Progenitor cell of endocrine pancreas (in vitro differentiated cells): ENCODE measurements at places on chromosomes 4 and X.

GRCh38 chrX:142828129-142828528, 197.6 kb upstream of the SPANXN4 start:
- H3K4me3 ChIP-seq: no peak overlapping the region
- H3K4me1 ChIP-seq: no peaks in the 10 kb centered on the region
- no peak overlapping the region for H3K27ac ChIP-seq

DNA sequence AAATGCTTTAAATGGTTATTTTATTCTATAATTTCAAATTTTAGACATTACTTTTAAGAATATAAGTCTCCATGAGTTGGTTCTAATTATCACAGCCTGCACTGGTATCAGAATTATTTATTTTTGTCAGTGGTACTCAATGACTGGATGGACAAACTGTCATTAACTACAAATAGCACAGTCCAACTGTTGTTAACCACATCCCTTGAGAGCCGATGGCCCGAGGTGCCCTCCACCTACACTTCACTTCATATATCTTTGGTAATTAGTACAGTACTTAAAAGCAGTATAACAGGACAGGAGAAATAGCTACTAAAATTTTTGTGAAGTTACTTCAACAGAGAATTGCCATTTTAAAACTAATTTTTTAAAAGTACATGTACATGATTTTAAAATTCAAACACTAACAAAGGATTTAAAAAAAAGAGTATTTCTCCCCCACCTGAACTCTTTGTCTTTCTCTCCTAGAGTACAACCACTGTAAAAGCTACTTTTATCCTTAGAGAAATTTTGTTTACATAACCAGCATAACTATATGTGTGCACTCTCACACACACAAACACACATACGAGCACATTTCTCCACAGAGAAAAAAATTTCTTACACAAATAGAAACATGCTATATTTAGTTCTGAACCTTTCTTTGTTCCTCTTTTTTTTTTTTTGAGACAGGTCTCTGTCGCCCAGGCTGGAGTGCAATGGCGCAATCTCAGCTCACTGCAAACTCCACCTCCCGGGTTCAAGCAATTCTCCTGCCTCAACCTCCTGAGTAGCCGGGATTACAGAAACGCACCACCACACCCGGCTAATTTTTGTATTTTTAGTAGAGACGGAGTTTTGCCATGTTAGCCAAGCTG, 6.5 kb downstream of the TIFA start:
- no peaks in the 10 kb centered on the region for H3K27me3 ChIP-seq
- H3K36me3 ChIP-seq: peaks cover 21% of the 10 kb centered on the region
- H3K4me3 ChIP-seq: no peak overlapping the region
- DNase-seq: no peak
- H3K27ac ChIP-seq: no peak overlapping the region

GRCh38 chrX:35150642-35151239, 208.1 kb downstream of the FAM47B start:
- H3K36me3 ChIP-seq: no peaks in the 10 kb centered on the region
- no peak overlapping the region for H3K27ac ChIP-seq
- no peaks in the 10 kb centered on the region for H3K27me3 ChIP-seq
- DNase-seq: no peak
- no peaks in the 10 kb centered on the region for H3K4me1 ChIP-seq

DNA sequence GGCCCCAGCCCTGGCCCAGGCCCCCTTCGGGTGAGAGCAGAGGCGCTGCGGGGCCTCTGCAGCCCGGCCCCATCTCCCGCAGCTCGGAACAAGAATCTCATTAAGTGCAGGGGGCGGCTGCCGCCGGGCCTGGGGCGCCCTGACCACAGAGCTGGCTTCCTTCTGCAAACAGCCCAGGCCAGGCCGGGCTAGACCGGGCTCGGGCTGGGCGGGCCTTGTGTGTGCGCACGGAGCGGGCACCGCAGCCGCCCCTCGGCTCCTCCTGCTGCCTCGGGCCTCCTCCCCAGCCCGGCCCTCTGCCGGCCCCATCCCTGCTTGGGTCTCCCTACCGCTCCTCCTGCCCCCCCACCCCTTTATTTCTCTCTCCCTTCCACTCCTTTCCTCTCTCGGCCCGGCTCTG, 83.3 kb downstream of the EFNB1 start:
- H3K27ac ChIP-seq: no peak overlapping the region
- no peak for DNase-seq
- H3K36me3 ChIP-seq: no peaks in the 10 kb centered on the region
- H3K4me1 ChIP-seq: peaks cover 7% of the 10 kb centered on the region
- no peak overlapping the region for H3K4me3 ChIP-seq

GRCh38 chr4:53688186-53688790, 97.0 kb upstream of the LNX1 start:
- peaks cover 3% of the 10 kb centered on the region for H3K4me1 ChIP-seq
- no peak overlapping the region for H3K27ac ChIP-seq
- H3K4me3 ChIP-seq: no peak overlapping the region
- H3K27me3 ChIP-seq: peaks cover 24% of the 10 kb centered on the region
- H3K36me3 ChIP-seq: no peaks in the 10 kb centered on the region
- DNase-seq: no peak

- H3K36me3 ChIP-seq: no peaks in the 10 kb centered on the region
- no peak for DNase-seq
- H3K4me3 ChIP-seq: no peak overlapping the region
- peak overlapping the region; percentile 53 for H3K27ac ChIP-seq
These were observed 413.8 kb downstream of the FAT4 start for GRCh38 chr4:125728568-125728967.

GRCh38 chr4:82688091-82688795, 110.4 kb downstream of the SCD5 start:
- H3K36me3 ChIP-seq: peaks cover 3% of the 10 kb centered on the region
- DNase-seq: no peak
- H3K27ac ChIP-seq: peak overlapping the region; percentile 4
- H3K4me1 ChIP-seq: peaks cover 21% of the 10 kb centered on the region
- no peaks in the 10 kb centered on the region for H3K27me3 ChIP-seq

GRCh38 chr4:2285613-2286381, 23.9 kb upstream of the MXD4 start:
- H3K4me3 ChIP-seq: no peak overlapping the region
- H3K4me1 ChIP-seq: no peaks in the 10 kb centered on the region
- H3K27me3 ChIP-seq: peaks cover 2% of the 10 kb centered on the region
- no peaks in the 10 kb centered on the region for H3K36me3 ChIP-seq
- no peak overlapping the region for H3K27ac ChIP-seq

- H3K4me3 ChIP-seq: no peak overlapping the region
- H3K36me3 ChIP-seq: peaks cover 4% of the 10 kb centered on the region
- H3K4me1 ChIP-seq: peaks cover 46% of the 10 kb centered on the region
- H3K27ac ChIP-seq: peak overlapping the region; percentile 88
- no peaks in the 10 kb centered on the region for H3K27me3 ChIP-seq
These were observed 17.6 kb downstream of the SH3RF1 start for GRCh38 chr4:169253113-169253671.

DNA sequence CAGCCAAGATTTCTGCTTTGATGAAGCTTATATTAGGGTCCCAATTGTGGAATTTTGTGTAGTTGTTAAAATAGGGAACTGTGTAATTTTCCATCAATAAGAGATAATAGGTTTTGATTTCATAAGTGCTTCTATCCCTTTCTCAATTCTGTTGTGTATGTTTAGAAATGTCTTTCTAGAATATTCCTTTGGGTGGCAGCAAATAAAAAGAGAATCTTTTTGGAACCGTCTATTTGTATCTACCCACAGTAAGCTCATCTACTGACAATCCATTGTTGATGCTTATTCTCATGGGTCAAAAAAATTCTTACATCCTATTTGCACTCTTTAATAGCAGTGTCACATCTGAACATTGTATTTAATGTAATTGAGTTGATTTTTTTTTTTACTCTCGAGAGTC, 61.7 kb downstream of the TMA16 start:
- H3K27me3 ChIP-seq: no peaks in the 10 kb centered on the region
- peaks cover 10% of the 10 kb centered on the region for H3K4me1 ChIP-seq
- no peaks in the 10 kb centered on the region for H3K36me3 ChIP-seq
- no peak overlapping the region for H3K4me3 ChIP-seq
- DNase-seq: no peak
- H3K27ac ChIP-seq: no peak overlapping the region

DNA sequence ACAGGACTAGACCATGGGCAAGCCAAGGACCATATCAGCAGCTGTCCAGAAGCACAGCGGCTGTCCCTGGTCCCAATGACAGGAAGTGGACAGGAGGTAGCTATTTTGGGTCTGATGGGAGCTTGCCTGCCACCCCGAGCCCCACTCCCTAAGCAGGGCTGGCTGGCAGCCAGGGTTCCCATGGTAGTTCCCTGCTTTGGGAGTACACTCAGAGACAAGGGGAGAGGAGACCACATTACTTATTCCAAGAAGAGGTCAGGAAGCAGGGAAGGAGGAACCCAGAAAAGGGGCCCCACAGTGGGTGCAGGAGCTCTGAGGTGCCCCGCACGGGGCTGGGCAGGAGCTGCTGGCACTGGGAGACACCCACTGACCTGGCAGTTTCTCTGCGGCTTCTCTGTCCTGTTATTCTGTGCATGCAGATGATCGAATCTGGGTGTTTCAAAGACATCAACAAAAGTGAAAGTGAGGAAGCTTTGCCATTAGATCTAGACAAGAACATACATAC, 36.3 kb downstream of the HTT-AS start:
- peaks cover 10% of the 10 kb centered on the region for H3K4me1 ChIP-seq
- H3K36me3 ChIP-seq: no peaks in the 10 kb centered on the region
- H3K27me3 ChIP-seq: peaks cover 10% of the 10 kb centered on the region
- DNase-seq: no peak
